Ascending aorta (tissue), 2 donors: ENCODE measurements at places on chromosomes 7 and 10.
A peak's percentile ranks its signal among the peaks of the same experiment; 100 is the strongest.

- DNase-seq: no peak
Measured at GRCh38 chr7:39816462-39817060, 133.5 kb upstream of the CDK13 start.

DNA sequence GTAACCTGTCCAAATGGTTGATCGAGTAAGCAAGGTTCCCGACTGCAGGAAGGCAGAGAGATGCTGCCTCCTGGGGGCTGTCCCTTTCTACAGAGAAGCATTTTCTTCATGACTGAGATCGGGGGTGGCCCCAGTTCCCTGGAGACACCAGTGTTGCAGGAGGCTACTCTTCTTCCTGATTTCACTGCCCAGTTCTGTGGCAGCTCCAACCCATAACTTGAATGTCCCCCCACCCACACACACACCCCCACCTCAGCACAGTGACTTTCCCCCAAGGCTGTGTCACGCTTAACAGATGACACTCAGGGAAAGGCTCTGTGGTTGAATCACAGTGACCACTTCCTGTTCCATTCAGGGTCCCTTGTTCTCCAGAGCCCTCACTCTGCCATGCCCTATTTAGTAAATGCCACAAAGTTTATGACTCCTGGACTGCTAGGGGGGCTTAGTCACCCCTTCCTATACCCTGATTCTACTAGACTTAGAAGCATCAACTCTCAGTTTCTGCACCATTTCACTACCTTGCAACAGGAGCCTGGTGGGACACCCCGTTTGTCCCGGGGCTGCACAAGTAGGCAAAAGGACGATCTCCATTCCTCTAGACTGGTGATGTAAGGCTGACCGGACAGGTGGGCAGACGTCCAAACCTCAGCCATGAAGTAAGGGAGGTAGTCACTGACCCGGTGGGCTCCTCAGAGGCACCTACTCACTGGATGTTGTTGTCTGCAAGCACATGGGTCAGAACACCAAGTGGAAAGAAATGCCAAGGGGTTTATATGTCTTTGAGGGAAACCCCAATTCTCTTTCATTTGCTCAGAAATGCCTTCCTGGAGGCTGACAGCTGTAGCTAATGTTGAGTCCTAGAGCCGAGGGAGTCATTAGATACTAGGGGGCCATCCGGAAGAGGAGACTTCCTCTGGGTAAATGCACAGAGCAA is 31.3 kb upstream of the SMC3 start:
- no peak for DNase-seq

GRCh38 chr10:24550680-24551079 is 173.0 kb downstream of the ARHGAP21 start:
- peak; percentile 38 for DNase-seq

- DNase-seq: no peak
Measured at GRCh38 chr10:80659289-80659688, 121.6 kb downstream of the SH2D4B start.

DNA sequence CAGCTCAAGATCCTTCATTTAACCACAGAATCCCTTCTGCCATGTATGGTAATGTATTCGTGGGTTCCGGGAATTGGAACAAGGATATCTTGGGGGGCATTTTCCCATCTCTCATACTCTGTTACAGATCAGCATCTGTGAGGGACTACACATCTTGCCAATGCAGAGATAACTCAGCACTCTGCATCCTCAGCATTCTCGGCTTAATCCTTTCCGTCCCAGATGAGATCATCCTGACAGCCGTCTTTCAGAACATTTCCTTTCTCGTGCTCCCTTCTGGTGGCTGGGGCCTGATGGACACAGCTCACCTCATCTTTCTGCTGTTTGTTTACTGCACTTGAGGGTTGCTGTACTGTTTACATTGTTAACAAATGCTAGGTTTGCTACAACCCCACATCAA is 25.3 kb downstream of the FKBP6 start:
- no peak for DNase-seq

- DNase-seq: peak; percentile 22
Measured at GRCh38 chr7:155882596-155882995, 70.3 kb upstream of the SHH start.

GRCh38 chr7:73992101-73992562 is 35.8 kb upstream of the ELN start:
- DNase-seq: peak; percentile 97

- DNase-seq: no peak
Measured at GRCh38 chr10:78916227-78916626, 152.5 kb upstream of the ZMIZ1 start.

DNA sequence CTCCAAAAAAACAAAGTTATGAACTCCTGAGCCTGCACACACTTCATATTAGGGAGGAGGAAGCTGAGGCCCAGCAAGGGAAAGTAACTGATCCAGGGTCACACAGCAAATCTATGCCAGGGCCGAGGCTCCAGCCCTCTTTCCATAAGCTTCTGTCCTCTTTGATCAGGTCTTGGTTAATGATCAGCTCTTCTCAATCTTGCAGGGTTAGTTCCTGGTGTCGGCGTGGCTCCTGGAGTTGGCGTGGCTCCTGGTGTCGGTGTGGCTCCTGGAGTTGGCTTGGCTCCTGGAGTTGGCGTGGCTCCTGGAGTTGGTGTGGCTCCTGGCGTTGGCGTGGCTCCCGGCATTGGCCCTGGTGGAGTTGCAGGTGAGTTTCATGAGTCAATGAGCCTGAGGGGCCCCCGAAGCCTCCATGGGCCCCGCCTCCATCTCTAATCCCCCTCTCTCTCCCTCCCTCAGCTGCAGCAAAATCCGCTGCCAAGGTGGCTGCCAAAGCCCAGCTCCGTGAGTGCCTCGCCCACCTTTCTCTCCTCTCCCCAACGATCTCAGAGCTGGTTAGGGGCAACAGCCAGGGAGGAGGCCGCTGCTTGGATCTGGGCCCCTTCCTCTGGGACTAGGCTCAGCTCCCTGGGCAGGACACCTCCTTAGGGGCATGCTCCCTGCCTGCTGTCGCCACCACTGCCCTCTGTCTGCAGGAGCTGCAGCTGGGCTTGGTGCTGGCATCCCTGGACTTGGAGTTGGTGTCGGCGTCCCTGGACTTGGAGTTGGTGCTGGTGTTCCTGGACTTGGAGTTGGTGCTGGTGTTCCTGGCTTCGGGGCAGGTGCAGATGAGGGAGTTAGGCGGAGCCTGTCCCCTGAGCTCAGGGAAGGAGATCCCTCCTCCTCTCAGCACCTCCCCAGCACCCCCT is 23.7 kb upstream of the LIMK1 start:
- DNase-seq: no peak

DNA sequence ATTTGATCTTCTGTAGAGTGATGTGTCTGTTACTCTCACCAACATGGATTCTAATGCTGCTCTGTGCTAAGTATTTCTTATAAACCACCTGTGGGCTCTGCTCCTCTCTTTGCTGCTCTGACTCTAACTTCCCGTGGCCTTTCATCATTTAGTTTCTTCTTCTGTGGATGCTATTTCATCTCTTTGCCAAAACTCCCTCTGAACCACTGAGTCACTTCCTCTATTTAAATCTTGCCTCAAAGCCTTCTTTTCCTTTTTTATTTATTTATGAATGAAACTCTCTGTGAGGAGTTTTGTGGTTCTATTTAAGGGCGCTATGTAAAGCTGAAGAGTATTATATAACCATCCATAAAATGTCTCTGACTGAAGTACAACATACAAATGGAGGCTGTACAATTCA is 538.5 kb downstream of the SUGCT start:
- no peak for DNase-seq

GRCh38 chr7:8154272-8154671 is 107.7 kb downstream of the ICA1 start:
- DNase-seq: no peak

DNA sequence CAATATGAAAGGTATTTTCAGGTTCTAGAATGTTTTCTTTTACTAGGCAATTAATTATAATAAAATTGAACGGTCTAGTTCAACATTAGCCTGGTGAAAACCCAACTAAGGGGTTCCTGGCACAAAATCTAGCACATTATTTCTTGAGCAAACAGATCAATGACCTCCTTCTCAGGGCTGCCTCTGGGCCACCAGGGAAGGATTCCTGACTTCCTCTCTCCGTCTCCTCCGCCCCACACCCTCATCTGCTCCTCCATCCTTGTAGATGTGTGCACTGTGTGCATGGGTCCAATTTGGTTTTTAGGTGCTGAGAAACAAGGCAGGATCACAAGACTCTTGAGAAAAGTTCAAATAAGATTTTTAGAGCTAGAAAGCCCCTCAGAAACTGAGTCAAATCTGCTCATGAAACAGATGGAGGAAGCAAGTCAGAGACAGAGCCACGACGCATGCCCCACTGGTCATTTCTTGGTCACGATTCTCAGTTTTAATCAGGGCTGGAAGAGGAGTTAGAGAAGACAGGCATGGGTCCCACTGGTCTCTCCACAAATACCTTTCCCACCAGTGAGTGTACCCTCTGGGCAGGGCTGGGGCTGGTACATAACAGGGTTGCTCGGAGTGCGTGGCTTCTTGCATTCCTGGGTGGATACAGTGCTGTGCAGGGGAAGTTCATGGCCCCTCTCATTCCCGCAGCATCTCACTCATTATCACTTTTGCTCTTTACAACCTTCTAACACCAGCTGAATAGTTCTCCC is 3.8 kb downstream of the TRPV6 start:
- no peak for DNase-seq

- no peak for DNase-seq
Measured at GRCh38 chr10:99339563-99340047, 10.4 kb downstream of the CNNM1 start.

GRCh38 chr7:33100770-33101169 is 8.4 kb downstream of the RP9 start:
- no peak for DNase-seq

GRCh38 chr7:156379324-156380070 is 261.1 kb upstream of the RNF32 start:
- DNase-seq: no peak

GRCh38 chr10:101092881-101093354 is 31.1 kb downstream of the KAZALD1 start:
- no peak for DNase-seq

DNA sequence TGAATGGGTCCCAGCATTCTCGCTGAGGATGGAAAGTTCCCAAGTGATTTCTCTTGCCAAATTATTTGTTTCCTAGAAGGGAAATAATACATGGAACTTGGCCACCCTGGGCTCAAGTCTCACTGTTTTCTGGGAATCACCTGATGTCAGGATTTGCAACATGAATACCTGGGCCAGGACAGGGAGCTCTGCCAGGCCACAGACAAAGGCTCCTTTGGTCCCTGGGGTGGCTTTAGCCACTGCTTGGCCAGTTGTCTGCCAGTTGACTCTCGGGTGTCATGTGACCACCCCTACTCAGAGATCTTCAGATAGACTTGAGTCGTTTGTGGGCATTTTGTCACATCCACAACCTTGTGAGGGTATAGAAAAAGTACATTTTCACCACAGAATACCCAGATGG is 258.0 kb upstream of the HABP2 start:
- no peak for DNase-seq

- DNase-seq: no peak
Measured at GRCh38 chr10:10460451-10460850, 557.2 kb upstream of the CELF2 start.

DNA sequence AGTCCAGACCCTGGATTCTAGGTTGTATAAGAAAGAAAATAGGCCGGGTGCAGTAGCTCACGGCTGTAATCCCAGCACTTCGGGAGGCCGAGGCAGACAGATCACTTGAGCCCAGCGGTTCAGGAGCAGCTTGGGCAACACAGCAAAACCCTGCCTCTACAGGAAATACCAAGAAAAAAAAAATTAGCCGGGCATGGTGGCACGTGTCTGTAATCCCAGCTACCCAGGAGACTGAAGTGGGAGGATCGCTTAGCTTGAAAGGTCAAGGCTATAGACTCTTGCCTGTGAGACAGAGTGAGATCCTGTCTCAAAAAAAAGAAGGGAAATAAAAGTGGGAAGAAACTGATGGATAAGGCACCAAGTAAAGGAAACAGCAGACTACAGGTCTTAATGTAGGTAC is 287.9 kb upstream of the KLF14 start:
- DNase-seq: no peak

GRCh38 chr10:102230861-102231356 is 4.8 kb downstream of the ELOVL3 start:
- no peak for DNase-seq

GRCh38 chr10:110841767-110842267 is 29.9 kb upstream of the PDCD4 start:
- DNase-seq: peak; percentile 45

DNA sequence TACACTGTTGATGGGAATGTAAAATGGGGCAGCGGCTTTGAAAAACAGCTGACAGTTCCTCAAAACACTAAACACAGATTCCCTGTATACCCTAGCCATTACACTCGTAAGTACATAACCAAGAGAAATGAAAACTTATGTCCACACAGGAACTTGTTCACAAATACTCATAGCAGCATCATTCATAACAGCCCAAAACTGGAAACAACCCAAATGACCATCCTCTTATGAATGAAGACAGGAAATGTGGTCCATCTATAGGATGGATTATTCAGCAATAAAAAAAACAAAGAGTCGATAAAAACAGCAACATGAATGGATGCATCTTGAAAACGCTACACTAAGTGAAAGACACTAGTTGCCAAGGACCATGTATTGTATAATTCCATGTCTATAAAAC is 23.7 kb downstream of the NMT2 start:
- DNase-seq: no peak

- DNase-seq: no peak
Measured at GRCh38 chr7:44667190-44667589, 60.8 kb downstream of the OGDH start.

DNA sequence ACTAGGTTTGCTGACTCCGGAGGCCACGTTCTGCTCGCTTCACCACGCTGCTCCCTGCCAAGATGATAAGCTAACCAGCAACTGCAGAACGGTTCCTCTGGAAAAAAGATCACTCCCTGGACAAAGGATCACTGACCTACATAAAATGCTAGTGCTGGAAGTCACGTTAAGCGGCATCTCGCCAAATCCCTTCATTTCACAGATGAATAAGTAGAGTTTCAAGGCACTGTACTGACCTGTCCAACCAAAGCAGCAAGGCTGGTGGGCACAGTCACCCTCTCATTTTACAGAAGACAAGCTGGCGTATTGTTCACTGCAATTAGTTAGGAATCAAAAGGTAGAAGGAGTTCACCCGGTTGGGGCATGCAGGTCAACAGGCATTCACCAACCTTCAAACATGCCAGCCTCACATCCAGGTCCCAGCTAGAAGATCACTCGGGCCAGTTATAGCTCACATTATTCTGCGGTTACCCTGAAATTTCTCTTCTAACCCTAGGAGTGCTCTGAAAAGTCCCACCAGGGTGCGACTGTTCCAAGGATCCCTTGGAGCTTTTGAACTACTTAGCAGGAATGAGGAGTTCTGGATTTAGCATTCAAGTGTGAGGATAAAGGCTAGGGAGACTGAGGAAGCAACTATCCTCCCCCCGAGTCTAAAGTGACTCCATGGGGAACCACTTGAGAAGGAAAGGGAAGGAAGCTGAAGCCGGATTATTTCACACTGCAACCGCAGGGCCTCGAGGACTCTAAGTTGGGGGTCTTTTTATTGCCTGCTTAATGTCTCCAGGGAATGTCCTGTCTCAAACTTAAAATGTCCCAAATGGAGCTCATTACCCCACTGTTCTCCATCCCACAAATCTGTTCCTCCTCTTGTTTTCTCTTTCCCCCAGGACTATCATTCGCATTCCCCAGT is 32.8 kb downstream of the HIPK2 start:
- DNase-seq: peak; percentile 50
